ENCODE measurements at places on chromosomes 3 and 15. TPM values are rescaled to one million over a fixed set of nuclear protein-coding genes. Genes with fewer than 3 reads are reported as not detected.

The SKOR1 gene
- polyA plus RNA-seq = 0.03 TPM

- no peaks in the 10 kb centered on the region for H3K27me3 ChIP-seq
- no peaks in the 10 kb centered on the region for H3K36me3 ChIP-seq
- H3K4me1 ChIP-seq = no peaks in the 10 kb centered on the region
- no peak for DNase-seq
- no peak overlapping the region for H3K4me3 ChIP-seq
Measured at GRCh38 chr15:27512281-27513001, 541.5 kb downstream of the GABRG3 start.

- DNase-seq = no peak
- H3K27ac ChIP-seq = no peak overlapping the region
- H3K36me3 ChIP-seq = no peaks in the 10 kb centered on the region
- H3K4me3 ChIP-seq = no peak overlapping the region
- no peaks in the 10 kb centered on the region for H3K27me3 ChIP-seq
Measured at GRCh38 chr15:33848011-33848410, 120.3 kb upstream of the CHRM5 start.

The PLS1 gene
- 10.3 TPM for polyA plus RNA-seq

- peaks cover 23% of the 10 kb centered on the region for H3K4me1 ChIP-seq
- no peak overlapping the region for H3K4me3 ChIP-seq
- no peak overlapping the region for H3K27ac ChIP-seq
- H3K27me3 ChIP-seq = no peaks in the 10 kb centered on the region
- H3K36me3 ChIP-seq = no peaks in the 10 kb centered on the region
Measured at GRCh38 chr3:15319575-15319974, 12.8 kb downstream of the SH3BP5 start.

DNA sequence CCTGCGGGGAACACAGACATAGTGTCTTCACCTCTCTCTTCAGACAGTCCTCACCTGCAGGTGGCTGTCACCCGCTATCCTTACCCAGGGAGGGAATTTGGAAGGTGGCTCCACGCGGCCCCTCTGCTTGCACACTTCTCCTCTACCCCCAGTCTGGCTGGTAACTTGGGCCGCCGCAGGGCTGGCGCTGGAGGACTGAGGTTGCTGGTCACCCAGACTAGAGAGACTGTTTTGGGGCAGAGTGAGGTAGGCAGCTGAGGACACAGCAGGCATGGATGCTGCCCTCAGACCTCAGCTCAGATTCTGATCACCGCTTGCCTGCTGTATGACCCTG is 12.6 kb upstream of the IQSEC1 start:
- DNase-seq = no peak
- no peaks in the 10 kb centered on the region for H3K27me3 ChIP-seq

- no peak overlapping the region for H3K27ac ChIP-seq
- no peaks in the 10 kb centered on the region for H3K36me3 ChIP-seq
- H3K4me3 ChIP-seq = no peak overlapping the region
- H3K27me3 ChIP-seq = peaks cover 4% of the 10 kb centered on the region
Measured at GRCh38 chr3:9316881-9317361, 45.9 kb upstream of the THUMPD3 start.

DNA sequence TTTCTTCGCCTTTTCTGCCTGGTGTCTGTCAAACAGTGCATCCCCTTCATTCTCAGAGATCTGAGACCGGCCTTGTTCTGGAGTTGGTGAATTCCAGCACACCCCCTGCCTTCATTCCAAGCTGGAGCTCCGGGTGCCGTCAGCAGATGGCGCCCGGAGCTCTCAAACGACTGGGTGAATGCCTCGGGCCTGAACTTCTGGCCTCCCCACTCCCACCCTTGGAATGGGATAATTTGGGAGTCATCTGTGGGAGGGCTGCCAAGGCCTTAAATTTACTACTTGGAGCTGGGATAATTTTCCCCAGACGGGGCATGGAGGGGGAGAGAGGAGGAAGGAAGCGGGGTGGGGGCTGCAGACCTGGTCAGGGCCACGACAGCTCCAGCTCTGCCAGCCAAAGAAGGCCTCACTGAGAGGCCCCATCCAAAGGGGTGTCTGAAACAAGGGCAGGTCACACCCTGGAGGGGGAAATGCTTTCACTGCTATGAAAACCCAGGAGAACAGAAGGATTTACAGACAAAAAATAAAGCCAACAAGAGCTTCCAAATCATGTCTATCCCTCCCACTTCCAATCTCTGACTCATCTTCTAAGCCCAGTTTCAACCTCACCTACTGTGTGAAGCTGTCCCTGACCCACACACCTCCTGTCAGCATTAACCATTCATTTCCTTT is 187.9 kb downstream of the OPA1 start:
- H3K27me3 ChIP-seq = peaks cover 11% of the 10 kb centered on the region
- no peak overlapping the region for H3K4me3 ChIP-seq
- no peaks in the 10 kb centered on the region for H3K36me3 ChIP-seq
- peak overlapping the region; percentile 95 for H3K27ac ChIP-seq

The FBXW12 gene
- polyA plus RNA-seq = not detected

DNA sequence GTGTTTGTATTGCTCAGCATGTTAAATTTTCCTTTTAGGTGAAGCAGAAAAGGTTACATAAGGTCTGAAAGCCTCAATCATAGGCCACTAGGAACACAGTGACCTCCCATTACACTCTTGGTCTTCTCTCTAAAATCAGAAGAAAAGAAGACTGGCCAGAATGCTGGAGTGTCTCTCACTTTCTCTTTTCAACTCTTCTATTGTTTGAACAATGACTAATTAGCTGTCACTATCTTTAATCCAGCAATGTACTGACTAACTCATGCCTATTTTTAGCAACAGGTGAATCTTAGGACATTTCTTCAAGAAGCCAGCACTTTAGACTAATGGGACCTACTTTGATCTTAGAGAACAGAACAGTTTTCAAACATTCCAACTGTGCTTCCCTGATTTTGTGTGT is 142.8 kb downstream of the TGFBR2 start:
- no peak overlapping the region for H3K27ac ChIP-seq
- no peak for DNase-seq
- H3K36me3 ChIP-seq = no peaks in the 10 kb centered on the region
- peaks cover 14% of the 10 kb centered on the region for H3K4me1 ChIP-seq
- no peak overlapping the region for H3K4me3 ChIP-seq

DNA sequence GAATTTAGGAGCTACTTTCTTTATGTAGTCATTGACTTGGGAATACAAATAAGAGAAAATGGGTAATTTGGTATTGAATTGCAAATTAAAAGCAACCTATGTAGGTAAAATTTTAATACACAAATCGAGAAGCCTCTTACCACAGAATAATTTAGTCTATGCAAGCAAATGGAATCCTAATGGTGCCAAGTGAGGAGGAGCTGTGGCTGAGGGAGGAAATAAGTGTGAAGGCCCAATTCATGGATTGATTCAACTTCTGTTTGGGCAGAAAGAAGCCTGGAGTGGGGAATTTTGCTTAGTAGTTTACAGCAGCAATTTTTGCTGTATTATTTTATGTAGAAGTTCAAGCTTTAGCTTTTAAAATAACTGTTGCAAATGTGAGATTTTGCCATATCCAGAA is 291.9 kb downstream of the OXSM start:
- DNase-seq = no peak
- H3K27ac ChIP-seq = no peak overlapping the region
- H3K4me1 ChIP-seq = no peaks in the 10 kb centered on the region
- H3K4me3 ChIP-seq = no peak overlapping the region

- no peak overlapping the region for H3K27ac ChIP-seq
- DNase-seq = peak; percentile 25
- no peak overlapping the region for H3K4me3 ChIP-seq
- no peaks in the 10 kb centered on the region for H3K36me3 ChIP-seq
- no peaks in the 10 kb centered on the region for H3K27me3 ChIP-seq
- no peaks in the 10 kb centered on the region for H3K4me1 ChIP-seq
Measured at GRCh38 chr3:70120357-70120966, 120.9 kb downstream of the SAMMSON start.

DNA sequence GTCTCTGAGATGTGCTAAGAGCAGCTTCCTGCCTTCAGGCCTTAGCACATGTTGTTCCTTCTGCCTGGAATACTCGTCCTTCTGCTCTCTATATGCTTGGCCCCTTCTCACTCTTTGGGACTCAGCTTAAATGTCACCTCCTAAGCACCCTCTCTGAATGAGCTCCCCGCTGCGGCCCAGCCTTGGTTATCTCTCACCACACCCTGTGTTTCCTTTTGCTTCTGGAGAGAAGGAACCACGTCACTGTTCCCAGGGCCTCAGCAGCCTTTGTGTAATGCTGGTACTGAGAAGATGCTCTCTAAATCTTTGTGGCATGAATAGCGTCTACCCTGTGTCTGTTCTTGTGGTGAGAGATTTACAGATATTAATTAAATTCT is 2.2 kb downstream of the FAH start:
- DNase-seq = no peak
- H3K36me3 ChIP-seq = peaks cover 6% of the 10 kb centered on the region
- no peaks in the 10 kb centered on the region for H3K27me3 ChIP-seq

GRCh38 chr3:194711286-194711685 is 25.6 kb downstream of the FAM43A start:
- H3K4me3 ChIP-seq = no peak overlapping the region
- H3K27me3 ChIP-seq = no peaks in the 10 kb centered on the region
- no peak for DNase-seq
- no peaks in the 10 kb centered on the region for H3K36me3 ChIP-seq
- H3K4me1 ChIP-seq = peaks cover 20% of the 10 kb centered on the region

GRCh38 chr15:45177285-45177684 is 10.5 kb downstream of the SHF start:
- H3K4me3 ChIP-seq = no peak overlapping the region
- H3K4me1 ChIP-seq = no peaks in the 10 kb centered on the region
- H3K36me3 ChIP-seq = no peaks in the 10 kb centered on the region
- H3K27me3 ChIP-seq = no peaks in the 10 kb centered on the region
- no peak for DNase-seq
- H3K27ac ChIP-seq = no peak overlapping the region

The CFAP20DC gene
- polyA plus RNA-seq = 3.4 TPM

DNA sequence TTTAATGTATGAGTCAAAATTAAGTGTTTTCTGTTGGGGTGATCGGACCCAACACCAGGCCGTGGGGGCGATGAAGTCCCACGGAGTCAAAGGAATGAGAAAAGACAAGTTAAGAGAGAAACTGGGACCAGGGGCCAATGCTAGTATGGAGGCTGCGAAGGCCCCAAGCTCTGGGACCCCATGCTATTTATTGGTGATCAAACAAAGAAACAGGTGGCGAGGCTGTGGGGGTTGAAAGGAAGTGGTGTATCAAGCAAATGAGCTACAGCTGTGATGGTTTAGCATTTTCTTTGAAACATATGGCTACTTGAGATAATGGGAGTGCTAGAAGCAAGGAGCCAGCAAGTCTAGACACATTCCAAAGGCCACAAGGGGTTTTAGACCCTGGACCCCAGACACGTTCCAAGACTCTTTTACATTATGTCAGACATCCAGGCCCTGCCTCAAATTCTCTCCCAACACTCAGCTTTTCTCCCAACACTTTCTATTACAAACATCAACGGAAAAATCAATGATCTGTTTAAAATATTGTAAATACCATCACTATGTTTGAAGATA is 56.0 kb upstream of the SNRPN start:
- H3K36me3 ChIP-seq = no peaks in the 10 kb centered on the region
- no peak overlapping the region for H3K4me3 ChIP-seq
- no peak overlapping the region for H3K27ac ChIP-seq
- no peaks in the 10 kb centered on the region for H3K4me1 ChIP-seq
- H3K27me3 ChIP-seq = no peaks in the 10 kb centered on the region

- no peaks in the 10 kb centered on the region for H3K27me3 ChIP-seq
- DNase-seq = no peak
- no peaks in the 10 kb centered on the region for H3K36me3 ChIP-seq
- no peaks in the 10 kb centered on the region for H3K4me1 ChIP-seq
- H3K4me3 ChIP-seq = no peak overlapping the region
Measured at GRCh38 chr3:111325160-111325718, 216.8 kb upstream of the CD96 start.

DNA sequence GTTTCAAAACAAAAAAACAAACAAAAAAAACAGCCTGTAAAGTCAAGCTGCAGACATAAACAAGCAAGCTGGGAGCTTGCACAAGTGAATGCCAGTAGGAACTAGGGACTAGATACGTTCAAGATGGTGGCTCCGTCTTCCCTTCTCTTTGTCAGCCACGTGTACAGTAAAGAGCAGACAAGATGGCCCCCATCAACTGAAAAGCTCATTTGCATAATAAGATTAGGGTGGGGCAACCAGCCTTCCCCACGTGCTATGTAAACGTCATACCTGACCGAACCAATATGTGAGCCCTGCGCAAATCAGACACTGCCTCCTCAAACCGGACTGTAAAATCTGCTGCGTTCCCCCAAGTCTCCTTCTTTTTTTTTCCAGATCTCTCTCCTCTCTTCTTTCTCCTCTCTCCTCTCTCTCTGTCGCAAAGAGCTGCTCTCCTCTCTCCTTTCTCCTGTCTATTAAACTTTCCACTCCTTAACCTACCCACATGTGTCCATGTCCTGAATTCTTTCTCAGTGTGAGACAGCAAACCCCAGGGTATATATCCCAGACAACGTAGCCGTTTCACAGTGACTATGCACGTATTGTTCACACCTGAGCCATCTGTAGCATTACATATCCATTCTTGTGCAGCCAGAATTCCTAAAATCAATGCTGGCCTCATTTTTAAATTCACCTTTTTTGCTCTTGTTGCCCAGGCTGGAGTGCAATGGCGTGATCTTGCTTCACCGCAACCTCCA is 31.2 kb upstream of the FXR1 start:
- no peaks in the 10 kb centered on the region for H3K4me1 ChIP-seq
- H3K4me3 ChIP-seq = no peak overlapping the region
- no peak overlapping the region for H3K27ac ChIP-seq

GRCh38 chr3:8442993-8443650 is 58.5 kb upstream of the LMCD1 start:
- no peak overlapping the region for H3K4me3 ChIP-seq
- H3K27ac ChIP-seq = no peak overlapping the region
- DNase-seq = no peak
- no peaks in the 10 kb centered on the region for H3K4me1 ChIP-seq
- no peaks in the 10 kb centered on the region for H3K36me3 ChIP-seq
- H3K27me3 ChIP-seq = no peaks in the 10 kb centered on the region

- no peaks in the 10 kb centered on the region for H3K4me1 ChIP-seq
- H3K27me3 ChIP-seq = no peaks in the 10 kb centered on the region
- DNase-seq = no peak
- H3K27ac ChIP-seq = no peak overlapping the region
- no peak overlapping the region for H3K4me3 ChIP-seq
Measured at GRCh38 chr3:149871855-149872254, 58.8 kb downstream of the RNF13 start.

GRCh38 chr3:51621091-51621892 is 49.8 kb upstream of the TEX264 start:
- H3K36me3 ChIP-seq = no peaks in the 10 kb centered on the region
- H3K27ac ChIP-seq = peak overlapping the region; percentile 57
- no peak overlapping the region for H3K4me3 ChIP-seq
- peaks cover 26% of the 10 kb centered on the region for H3K4me1 ChIP-seq

The RAB11A gene
- polyA plus RNA-seq = 537 TPM

The FOXB1 gene
- not detected for polyA plus RNA-seq

- DNase-seq = no peak
- no peaks in the 10 kb centered on the region for H3K36me3 ChIP-seq
Measured at GRCh38 chr3:72008226-72008996, 223.5 kb upstream of the PROK2 start.

Data from keratinocyte (primary cell).